ENCODE measurements at places on chromosomes 1 and 21. TPM values are rescaled to one million over a fixed set of nuclear protein-coding genes. Genes with fewer than 3 reads are reported as not detected.

- DNase-seq: no peak
These were observed 38.0 kb downstream of the SPRTN start for GRCh38 chr1:231376101-231376500.

DNA sequence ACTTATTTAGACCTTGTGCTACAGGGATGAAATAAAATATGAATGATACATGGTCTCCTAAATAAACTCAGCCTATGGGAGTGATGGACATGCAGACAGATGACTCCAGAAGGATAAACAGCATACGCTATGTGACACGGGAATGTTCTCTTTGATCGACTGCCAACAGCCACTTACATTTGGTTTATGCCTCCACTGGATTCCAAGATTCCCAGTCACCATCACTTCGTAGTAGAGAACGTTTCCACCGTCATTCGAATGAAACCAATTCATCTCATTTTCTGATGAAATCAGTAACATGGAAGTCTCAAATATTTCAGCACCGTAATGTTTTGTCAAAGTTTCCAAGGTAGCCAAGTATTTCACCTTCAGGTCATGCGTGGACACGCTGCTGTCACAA is 99.7 kb downstream of the JAK1 start:
- DNase-seq: no peak

The DCST1 gene
- not detected for total RNA-seq

DNA sequence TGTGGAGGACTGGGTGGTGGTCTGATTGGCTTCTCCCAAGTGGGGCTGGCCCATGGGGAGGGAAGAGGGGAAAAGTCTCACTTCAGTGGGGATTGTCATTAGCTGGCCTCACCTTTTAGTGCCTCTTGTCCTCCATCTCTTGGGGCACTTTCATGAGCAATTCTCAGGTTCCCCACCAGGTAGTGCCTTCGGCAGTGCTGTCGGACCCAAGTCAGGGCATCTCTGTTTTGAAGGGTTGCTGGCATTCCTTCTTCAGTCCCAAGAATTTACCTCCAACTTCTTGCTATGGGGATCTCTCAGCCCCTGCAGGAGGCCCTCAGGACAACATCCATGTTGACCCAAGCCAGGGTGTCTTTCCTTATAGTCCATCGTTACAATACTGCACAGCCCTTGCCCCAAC is 54.7 kb upstream of the F3 start:
- DNase-seq: no peak

DNA sequence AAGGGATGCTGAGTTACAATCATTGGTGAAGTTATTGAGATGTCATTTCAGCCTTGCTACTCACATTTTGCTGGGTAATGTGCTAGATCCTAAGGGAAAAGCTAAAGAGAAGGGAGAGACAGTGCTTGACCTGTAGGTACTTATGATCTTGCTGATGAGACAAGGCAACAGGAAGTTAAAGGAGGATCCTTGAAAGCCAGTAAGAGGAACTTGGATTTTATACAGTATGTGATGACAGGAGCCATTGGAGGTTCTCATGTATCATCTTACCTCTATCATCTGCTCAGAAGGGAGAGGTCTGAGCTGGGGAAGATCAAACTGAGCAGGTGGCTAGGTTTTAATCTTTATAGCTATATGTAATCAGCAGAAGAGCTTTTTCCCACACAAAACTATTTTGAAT is 6.3 kb downstream of the APOBEC4 start:
- no peak for DNase-seq

All from fibroblast of villous mesenchyme (primary cell).